ENCODE measurements at places on chromosomes 3 and 15. TPM values are rescaled to one million over a fixed set of nuclear protein-coding genes. Genes with fewer than 3 reads are reported as not detected.

The CPN2 gene
- not detected for total RNA-seq

The TMEM45A gene
- total RNA-seq, result 0.60 TPM

The CCNB2 gene
- total RNA-seq, result 1.9 TPM

The SUSD5 gene
- not detected for total RNA-seq

The CHRNA3 gene
- 3.2 TPM for total RNA-seq

The FAM131A gene
- total RNA-seq, result 21.6 TPM

- H3K27ac ChIP-seq, result no peak overlapping the region
- no peak for DNase-seq
- no peaks in the 10 kb centered on the region for H3K36me3 ChIP-seq
- no peak overlapping the region for H3K4me3 ChIP-seq
- H3K27me3 ChIP-seq, result no peaks in the 10 kb centered on the region
- H3K4me1 ChIP-seq, result no peaks in the 10 kb centered on the region
Observed at GRCh38 chr3:106275592-106275991, 406.8 kb upstream of the CBLB start.

DNA sequence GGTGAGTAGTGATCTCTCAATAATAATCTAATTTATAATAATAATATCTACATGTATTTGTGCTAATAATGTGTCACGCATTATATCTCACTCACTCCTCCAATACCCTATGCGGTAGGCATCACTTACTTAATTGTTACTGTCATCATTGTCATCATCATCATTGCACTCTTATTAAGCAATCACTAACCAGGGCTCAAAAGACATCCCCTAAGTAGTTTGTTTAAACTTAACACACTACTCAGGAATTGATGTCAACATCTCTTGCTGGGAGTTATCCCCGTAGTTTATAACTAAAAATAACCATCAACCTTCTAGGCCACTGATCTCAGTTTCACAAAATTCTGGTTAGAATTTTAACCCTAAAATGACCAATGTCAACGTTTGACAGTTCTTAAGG, 56.8 kb upstream of the ICE2 start:
- no peaks in the 10 kb centered on the region for H3K27me3 ChIP-seq
- no peaks in the 10 kb centered on the region for H3K36me3 ChIP-seq
- H3K27ac ChIP-seq, result no peak overlapping the region
- peaks cover 2% of the 10 kb centered on the region for H3K4me1 ChIP-seq
- H3K4me3 ChIP-seq, result no peak overlapping the region

- DNase-seq, result no peak
- H3K27ac ChIP-seq, result no peak overlapping the region
- no peaks in the 10 kb centered on the region for H3K27me3 ChIP-seq
- H3K4me3 ChIP-seq, result no peak overlapping the region
- H3K36me3 ChIP-seq, result no peaks in the 10 kb centered on the region
Observed at GRCh38 chr3:74347563-74348268, 266.7 kb downstream of the CNTN3 start.

- no peaks in the 10 kb centered on the region for H3K27me3 ChIP-seq
- peaks cover 8% of the 10 kb centered on the region for H3K4me1 ChIP-seq
- no peak overlapping the region for H3K27ac ChIP-seq
- no peak overlapping the region for H3K4me3 ChIP-seq
- no peaks in the 10 kb centered on the region for H3K36me3 ChIP-seq
Observed at GRCh38 chr3:45775571-45776300, 20.6 kb downstream of the SLC6A20 start.

GRCh38 chr3:124084022-124084881, 92.3 kb upstream of the ROPN1 start:
- no peak overlapping the region for H3K4me3 ChIP-seq
- H3K36me3 ChIP-seq, result no peaks in the 10 kb centered on the region
- no peak for DNase-seq
- H3K4me1 ChIP-seq, result no peaks in the 10 kb centered on the region
- H3K27ac ChIP-seq, result no peak overlapping the region

- H3K4me3 ChIP-seq, result no peak overlapping the region
- no peaks in the 10 kb centered on the region for H3K4me1 ChIP-seq
- no peak for DNase-seq
- no peaks in the 10 kb centered on the region for H3K36me3 ChIP-seq
- H3K27me3 ChIP-seq, result no peaks in the 10 kb centered on the region
- no peak overlapping the region for H3K27ac ChIP-seq
Observed at GRCh38 chr15:98330258-98330657, 318.1 kb upstream of the IGF1R start.

DNA sequence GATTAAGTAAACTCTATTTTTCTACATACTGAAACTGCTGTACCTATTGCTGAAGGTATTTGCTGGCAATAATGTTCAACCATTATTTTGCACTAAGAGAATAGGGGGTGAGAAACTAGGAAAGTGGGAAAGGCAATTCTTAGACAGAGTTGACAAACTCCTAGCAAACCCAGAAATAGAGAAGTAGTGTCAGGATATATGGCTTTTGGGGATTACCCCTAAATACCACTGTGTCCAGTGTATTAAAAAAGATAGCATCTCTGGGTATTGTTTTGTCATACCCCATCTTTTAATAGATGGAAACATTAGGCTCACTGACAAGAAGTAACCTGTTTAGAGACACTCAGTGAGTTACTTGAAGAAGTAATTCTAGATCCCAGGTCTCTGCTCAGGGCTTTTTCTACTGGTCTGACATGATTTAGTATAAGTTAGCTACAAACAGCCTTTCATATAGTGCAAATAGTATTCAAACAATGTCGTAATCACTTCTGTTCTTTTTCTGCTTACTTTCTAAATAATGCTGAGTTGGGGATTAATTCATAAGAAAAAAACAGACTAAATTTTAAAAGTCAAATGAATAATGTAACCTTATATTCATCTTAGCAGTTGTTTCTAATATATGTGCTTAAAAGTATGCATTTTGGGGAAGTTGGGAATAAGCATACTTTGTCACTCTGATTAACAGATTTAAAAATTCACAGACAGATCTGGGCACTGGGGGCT, 107.2 kb downstream of the IL1RAP start:
- no peaks in the 10 kb centered on the region for H3K4me1 ChIP-seq
- H3K36me3 ChIP-seq, result no peaks in the 10 kb centered on the region
- no peaks in the 10 kb centered on the region for H3K27me3 ChIP-seq

DNA sequence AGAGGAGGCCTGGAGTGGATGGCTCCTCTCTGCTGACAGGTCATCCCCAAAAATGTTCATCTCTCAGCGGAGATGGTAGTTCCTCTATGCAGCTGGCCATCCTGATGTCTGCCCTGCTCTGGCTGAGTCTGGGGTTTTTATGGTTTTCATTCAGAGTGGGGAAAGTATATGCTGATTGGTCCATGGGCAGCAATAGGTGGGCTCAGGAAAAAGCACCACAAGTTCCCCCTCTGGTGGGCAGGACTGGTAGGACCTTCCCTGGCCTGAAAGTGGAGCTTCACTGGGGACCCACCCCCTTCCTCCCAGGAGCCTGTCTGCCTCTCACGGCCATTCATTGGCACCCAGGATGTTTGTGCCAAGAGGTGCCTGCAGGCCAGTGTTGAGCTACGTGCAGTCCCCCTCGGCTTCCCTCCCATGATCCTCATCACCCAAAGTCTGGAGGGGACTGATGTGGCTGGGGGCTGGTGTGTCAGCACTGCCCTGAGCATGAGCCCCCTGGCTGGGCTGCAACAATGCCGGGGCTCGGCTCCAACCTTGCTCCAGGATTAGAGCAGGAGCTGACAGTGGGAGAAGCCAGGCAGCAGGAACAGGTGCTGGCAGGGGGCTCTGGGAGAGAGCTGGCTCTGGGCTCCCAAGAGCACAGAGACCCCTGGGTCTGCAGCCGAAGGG, 13.1 kb upstream of the BLOC1S6 start:
- no peaks in the 10 kb centered on the region for H3K4me1 ChIP-seq
- peak; percentile 19 for DNase-seq
- H3K27ac ChIP-seq, result no peak overlapping the region
- no peak overlapping the region for H3K4me3 ChIP-seq

GRCh38 chr3:55066551-55067047, 138.7 kb upstream of the LRTM1 start:
- no peak overlapping the region for H3K27ac ChIP-seq
- H3K36me3 ChIP-seq, result no peaks in the 10 kb centered on the region
- H3K4me1 ChIP-seq, result no peaks in the 10 kb centered on the region
- no peaks in the 10 kb centered on the region for H3K27me3 ChIP-seq

All from transverse colon (tissue), 4 donors.